Esophagus mucosa (tissue), 1 donor: ENCODE measurements at places on chromosomes 4 and X. TPM values are rescaled to one million over a fixed set of nuclear protein-coding genes. Genes with fewer than 3 reads are reported as not detected.

DNA sequence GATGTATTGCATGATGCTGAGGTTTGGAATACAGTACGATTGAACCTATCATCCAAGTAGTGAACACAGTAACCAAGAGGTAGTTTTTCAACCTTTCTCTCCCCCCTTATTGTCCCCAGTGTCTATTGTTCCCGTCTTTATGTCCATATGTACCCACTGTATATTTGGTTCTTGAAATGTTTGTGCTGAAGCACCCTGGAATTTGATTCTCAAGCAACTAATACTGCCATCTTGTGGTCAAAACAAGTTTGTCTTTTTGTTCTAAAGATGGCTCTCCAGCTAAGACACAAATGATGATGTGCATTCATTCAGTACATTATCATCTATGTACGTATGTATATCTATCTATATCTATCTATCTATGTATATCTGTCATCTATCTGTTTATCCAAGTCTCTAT lies 33.5 kb upstream of the DCX start:
- peak; percentile 41 for ATAC-seq

DNA sequence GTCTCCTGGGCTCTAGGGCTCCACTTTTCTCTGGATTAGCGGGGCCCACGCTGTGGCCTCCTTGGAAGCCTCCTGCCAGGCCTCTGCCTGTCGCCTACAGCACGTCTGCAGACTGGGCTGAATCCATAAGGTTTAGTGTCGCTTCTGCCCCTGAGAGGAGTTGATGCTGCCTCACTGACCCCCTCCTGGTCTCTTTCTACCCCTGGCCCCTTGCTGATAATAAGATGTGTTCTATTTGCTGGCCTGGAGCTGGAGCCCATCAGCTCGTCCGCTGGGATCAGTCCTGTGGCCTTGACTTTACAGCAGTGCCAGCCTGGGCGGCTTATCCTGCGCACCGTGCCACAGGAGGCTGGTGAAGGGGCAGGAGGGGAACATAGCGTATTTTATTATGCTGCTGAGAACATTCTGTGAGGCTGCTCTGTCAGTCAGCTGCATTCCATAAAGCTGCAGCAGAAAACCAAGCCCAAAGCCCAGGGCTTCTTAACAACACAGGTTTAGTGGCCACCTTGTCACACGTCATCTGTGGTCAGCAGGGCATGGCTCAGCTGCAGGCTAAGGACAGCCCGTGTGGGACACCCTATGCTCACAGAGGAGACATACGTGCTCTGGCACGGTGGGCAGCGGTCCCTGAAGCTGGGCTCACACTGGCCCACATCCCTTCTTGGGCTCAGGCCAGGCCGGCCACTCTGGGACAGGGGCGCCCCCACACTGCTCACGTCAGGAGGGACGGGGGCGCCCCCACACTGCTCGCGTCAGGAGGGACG lies 29.3 kb upstream of the HGFAC start:
- no peak for ATAC-seq

- no peak for ATAC-seq
Observed at GRCh38 chrX:20481632-20482031, 214.9 kb upstream of the RPS6KA3 start.

Gene WNK3
- 0.40 TPM for total RNA-seq

DNA sequence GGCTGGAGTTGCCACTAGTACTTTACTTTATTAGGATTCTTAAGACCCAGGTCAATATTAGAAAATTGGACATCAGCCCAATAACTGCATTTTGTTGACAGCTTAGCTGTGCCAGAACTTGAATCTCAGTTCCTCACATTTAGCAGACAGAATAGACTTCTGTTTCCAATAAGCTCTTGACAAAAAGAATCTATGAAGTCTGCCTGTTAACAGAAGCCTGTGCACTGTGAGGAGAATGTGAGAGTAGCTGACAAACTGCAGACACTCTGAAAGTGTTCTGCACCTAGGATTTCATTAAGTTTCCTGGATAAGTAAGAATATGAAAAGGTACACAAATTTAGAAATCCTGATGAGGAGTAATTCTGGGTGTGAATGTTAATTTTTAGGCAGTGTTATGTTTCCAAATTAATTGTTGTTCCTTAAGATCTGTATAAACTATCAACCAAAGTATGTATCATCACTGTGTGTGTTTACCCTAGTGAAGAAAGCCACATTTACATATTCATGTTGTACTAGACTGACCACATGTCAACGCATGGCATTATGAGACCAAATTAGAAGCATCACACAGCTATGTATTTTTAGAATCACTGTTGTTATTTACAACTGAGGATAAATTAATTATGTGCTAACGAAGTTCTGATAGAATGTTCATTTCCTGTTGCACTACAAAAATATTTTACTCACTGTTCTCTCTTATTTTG lies 756.4 kb upstream of the IGFBP7 start:
- ATAC-seq = no peak

Gene SATL1
- total RNA-seq = not detected

Gene TCP11X2
- not detected for total RNA-seq
